ENCODE measurements at places on chromosomes 2 and 18.

GRCh38 chr2:69375494-69376353 lies 11.3 kb downstream of the GFPT1 start:
- DNase-seq: peak; percentile 62

GRCh38 chr2:157900203-157900602 lies 24.1 kb upstream of the ACVR1 start:
- DNase-seq: no peak

DNA sequence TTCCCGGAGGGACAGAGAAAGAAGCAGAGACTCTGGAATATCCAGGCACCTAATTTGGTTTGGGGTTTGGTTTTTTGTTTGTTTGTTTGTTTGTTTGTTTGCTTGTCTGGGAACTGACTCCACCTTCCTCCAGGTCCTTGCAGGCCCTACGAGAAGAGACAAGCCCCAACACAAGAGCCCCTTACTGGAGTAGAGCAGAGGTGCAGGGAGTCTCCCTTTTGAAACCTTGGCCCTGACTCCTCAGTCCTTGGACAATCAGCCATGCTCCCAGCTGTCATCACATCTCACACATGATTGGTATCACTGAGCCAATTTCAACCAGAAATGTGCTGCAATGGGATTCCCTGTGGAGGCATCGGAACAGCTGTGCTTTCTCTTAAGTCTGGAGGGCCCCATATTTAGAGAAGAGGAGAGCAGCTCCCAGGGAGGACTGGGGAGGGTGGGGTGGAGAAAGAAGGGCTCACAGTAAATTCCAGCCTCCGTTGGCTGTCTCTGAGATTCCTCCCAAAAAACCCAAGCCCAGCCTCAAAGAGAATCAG lies 279.9 kb upstream of the NCKAP5 start:
- no peak for DNase-seq

DNA sequence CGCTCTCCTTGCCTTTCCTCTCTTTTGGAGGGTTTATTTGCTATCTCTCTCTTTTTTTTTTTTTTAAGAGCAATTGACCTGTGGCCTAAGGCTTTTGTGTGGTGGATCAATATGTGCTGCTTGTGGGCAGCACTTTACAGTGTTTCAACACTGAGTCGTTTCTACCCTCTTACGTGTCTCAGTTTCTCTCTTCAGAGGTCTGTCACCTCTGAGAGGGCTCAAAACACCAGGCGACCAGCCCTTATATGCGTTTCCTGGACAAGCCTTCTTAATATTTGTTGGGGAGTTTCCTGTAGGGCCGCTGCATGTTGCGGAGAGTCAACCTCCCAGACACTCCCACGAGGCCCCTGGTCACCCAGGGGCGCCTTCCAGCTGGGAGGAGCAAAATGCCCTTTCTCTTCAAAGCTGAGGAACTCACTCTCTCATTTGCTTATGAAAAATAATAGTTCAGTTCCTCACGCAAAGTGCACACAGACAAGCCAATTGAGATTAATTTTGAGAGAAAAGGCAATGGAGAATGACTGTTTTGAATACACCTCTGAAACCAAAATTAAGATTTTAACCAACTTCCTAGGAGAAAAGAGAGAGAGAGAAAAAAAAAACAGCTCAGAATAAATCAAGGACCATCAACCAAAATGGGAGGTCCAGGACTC lies 96.3 kb upstream of the B3GNT2 start:
- DNase-seq: no peak

DNA sequence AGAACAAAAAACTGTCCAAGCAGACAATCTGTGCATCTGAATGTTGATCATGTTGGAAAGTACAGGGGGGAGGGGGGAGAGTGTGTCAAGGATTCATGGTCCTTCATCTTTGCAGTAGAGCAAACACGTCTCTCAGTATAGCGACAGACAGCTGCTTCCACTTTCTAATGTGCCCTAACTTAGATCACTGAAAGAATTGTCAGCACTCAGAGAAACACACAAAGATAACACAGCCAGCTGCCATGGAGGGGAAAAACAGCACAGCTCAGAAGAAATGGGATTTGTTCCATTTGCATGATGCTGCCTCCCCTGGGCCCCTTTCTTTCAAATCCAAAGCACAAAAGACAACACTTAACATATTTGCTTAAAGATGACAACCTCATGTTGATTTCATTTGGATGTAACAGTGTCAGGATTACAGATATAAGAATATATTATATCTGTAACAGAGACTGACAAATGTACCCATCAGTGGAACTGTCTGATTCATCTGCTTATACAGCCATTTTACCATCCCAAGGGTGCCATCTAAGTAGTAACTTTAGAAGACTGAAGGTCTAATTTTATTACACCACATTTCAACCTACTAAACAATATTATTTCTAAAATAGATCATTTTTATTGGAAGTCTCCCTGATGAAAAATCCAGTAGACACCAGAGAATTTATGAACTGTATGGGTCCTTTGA lies 17.7 kb downstream of the FIGN start:
- no peak for DNase-seq

GRCh38 chr2:48567671-48568070 lies 37.7 kb downstream of the STON1 start:
- DNase-seq: no peak

- DNase-seq: no peak
These were observed 30.8 kb upstream of the LRP2 start for GRCh38 chr2:169393068-169393590.

- DNase-seq: no peak
These were observed 25.3 kb downstream of the LAMA3 start for GRCh38 chr18:23714576-23714975.

DNA sequence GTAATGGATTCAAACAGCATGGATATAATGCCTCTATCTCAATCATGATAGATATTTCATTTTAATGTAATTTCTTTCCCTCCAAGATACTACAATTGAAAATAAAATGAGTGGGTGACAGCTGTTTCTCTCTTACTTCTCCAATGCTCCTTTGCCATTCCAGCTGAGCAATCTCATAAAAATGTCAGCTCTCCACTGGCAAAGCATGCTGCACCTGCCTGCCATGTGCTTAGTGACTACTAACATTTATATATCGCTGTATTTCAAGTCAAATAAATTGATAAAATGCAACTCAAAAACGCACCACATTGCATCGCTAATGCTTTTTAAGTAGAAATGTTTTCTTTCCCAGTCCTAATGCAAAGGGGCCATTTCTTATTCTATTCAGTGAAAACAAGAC lies 1093.9 kb downstream of the CBLN2 start:
- no peak for DNase-seq

- DNase-seq: no peak
These were observed 89.4 kb upstream of the MAPRE2 start for GRCh38 chr18:34951625-34952379.

GRCh38 chr2:140696449-140696848 lies 1434.4 kb downstream of the LRP1B start:
- no peak for DNase-seq

DNA sequence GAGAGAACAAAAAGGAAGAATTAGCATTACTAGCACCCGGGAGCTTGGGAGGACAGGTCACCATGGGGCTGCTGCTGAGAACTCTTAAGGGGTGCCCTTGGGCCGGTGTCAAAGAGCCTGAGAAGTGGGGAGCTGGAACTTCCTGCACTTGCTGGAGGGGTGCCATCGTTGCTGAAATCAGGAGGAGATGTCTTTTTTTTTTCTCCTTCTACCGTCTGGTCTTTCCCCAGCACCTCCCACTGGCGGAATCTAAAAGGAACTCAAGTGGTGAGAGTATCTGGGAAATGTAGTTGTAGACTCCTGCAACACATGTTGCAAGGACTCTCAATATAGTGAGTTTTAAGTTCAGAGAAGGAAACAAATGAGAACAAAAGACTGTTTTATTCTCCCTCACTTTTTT lies 6.1 kb upstream of the AMMECR1L start:
- DNase-seq: no peak

- peak; percentile 57 for DNase-seq
These were observed 38.5 kb downstream of the KCTD18 start for GRCh38 chr2:200471324-200471848.

- no peak for DNase-seq
These were observed 5.0 kb downstream of the AP1S3 start for GRCh38 chr2:223832241-223832903.

DNA sequence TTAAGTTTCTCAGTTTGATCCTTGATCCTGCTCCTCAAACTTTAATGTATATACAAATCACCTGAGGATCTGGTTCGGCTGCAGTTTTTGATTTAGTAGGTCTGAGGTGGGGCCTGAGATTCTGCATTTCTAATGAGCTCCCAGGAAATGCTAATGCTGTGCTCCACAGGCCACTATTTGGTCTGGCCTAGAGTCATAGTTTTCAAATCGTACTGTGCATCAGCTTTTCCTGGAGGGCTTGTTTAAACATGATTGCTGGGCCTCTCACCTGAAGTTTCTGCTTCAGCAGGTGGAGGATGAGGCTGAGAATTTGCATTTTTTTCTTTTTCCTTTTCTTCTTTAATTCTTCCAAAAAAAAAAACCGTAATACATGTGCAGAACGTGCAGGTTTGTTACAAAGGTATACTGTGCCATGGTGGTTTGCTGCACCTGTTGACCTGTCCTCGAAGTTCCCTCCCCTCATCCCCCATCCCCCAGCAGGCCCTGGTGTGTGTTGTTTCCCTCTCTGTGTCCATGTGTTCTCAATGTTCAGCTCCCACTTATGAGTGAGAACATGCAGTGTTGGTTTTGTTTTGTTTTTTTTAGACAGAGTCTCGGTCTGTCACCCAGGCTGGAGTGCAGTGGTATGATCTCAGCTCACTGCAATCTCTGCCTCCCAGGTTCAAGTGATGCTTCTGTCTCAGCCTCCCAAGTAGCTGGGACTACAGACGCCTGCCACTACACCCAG lies 42.2 kb upstream of the CD28 start:
- no peak for DNase-seq

DNA sequence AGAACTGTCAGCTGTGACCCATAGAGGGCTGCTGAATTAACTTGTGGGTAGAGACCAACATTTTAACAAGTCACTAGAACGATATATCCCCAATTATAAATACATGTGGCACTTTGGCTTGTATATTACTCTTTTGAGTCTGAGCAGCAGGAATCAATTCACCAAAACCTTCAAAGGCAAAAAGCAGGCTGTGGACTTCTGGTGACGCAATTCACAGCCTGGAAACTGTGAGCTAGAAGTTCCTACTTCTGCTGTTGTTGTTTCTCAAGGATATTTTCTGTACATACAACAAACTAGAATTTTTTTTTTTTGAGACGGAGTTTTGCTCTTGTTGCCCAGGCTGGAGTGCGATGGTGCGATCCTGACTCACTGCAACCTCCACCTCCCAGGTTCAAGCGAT lies 37.3 kb downstream of the PTCD3 start:
- DNase-seq: no peak

- DNase-seq: no peak
These were observed 15.3 kb upstream of the THSD7B start for GRCh38 chr2:136750065-136750464.

DNA sequence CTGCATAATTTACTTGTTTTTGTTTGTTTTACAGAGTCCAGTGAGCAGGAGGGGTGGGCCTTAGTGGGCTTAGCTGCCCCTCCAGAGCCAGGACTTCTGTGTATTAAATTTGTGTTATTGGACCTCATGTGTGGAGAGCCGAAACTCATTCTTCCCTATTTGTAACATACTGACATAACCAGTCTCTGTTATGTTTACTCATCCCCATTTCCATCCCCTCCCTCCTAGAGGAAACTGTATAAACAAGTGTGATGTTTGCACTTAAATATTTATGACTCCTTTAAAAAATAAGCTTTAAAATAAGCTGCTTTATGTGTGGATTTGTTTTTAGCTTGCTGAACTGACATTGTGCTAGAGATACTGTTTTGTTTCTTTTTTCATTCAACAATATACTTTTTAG lies 13.8 kb downstream of the ZNF512 start:
- no peak for DNase-seq

DNA sequence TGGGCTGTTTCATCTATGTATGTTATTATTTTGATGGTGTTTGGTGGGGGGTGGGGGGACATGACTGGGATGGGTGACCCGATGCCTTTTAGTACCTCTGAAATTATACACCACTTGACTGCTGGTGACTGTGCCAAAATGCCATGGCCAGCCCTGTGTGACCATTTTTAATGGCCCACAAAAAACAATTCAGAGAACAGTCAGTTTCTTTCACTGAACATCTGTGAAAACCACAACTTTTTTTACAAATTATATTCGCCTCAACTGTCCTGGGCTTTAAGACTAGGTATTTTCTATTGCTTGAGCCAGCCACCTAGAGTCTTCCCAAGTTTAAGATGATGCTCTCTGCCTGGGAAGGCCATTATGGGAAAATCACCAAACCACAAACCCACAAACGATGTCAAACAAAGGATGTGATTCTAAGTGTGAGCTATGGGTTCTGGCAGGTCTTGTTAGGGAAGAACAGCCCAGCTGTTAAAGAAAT lies 33.9 kb downstream of the FN1 start:
- no peak for DNase-seq

DNA sequence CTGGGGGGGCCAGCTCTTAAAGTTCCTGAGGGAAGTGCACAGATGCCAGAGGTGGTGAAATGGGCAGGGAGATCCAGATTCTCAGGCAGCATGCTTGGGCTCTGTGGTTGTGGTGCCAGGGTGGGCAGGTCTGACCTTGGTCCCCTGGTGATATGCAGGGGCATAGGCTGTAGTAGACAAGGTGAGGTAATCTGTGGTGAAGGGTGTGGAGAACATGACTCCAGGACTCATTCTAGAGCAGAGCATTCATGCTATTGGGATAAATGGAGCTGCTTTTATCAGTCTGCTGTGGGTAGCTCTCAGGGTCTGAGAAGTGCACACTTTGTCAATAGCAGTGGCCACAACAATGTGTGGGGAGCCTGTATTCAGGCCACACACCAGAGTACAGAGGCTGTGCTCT lies 16.9 kb downstream of the ACVR1C start:
- no peak for DNase-seq

GRCh38 chr2:186977433-186978045 lies 128.6 kb upstream of the ZSWIM2 start:
- DNase-seq: no peak

DNA sequence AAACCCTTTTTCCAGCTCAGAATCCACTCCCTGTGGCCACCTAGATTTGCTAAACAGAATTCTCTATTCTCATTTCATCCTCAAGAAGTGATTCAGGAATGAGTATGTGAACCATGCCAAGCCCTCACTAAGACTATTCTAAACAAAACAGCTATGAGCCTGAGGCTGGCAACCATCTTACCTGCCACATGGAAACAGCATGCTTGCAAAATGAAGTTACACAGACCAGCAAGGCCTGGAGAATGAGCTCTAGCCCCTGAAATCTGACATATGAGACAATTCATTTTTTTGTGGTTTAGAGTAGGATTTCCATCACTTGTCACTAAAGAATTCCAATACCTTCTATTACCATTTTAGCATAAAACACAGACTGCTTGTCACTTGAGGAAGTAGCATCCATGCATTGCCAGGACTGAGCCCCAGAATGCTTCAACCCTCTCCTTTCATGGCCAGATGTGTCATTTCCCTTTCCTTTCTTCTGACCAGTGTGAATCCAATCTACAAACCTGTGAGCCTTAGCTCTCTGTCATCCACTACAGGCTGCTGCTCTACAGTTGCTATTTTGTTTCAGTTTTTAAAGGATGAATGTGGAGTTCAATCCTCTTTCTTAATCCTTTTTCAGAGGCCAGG lies 744.3 kb upstream of the ACVR2A start:
- no peak for DNase-seq
